SW480 (cell line): ENCODE measurements at places on chromosomes 7 and 10.

GRCh38 chr7:157654350-157654749 is 317.5 kb downstream of the DNAJB6 start:
- DNase-seq, result no peak

- no peak for DNase-seq
These were observed 630.4 kb upstream of the PFKP start for GRCh38 chr10:2436933-2437332.

GRCh38 chr10:119640384-119640783 is 10.8 kb upstream of the BAG3 start:
- DNase-seq, result no peak

- DNase-seq, result peak; percentile 18
These were observed 480.3 kb upstream of the C7orf33 start for GRCh38 chr7:148110097-148110868.

DNA sequence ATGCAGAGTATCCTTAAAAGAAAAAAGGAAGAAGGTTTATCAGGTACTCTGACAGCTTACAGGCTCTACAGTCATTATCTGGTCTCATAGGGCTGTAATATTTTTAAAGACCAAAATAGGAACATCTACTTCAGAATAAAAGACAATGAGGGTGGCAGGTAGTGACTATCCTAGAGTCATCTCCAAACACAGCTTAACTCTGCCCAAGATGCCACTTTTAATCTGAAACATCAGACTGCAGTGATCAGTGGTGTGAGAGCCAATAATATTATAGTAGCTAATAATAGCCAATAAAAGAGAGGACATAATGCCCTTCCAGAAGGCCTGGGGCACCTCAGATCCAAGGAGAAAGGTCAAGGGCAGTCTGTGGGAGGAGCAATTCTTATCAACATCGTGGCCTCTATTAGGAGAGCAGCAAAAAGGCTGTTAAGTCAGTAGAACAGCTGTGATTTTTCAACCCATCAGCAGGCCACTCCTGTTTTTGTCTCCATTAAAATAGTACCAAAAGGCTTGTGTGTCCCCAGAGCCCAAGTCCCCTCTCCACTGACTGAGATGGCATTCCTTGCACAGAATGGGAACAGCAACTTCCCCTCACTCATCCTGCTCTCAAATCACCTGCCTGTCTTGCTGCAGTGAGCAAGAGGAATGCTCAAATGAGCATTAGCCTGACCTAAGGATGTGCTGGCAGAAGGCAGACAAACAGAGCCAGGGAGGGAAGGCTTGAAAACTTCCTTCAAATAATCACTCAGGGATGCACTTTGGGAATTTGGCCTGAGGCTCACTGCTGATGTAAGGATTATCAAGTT is 20.7 kb upstream of the SPOCK2 start:
- DNase-seq, result no peak

DNA sequence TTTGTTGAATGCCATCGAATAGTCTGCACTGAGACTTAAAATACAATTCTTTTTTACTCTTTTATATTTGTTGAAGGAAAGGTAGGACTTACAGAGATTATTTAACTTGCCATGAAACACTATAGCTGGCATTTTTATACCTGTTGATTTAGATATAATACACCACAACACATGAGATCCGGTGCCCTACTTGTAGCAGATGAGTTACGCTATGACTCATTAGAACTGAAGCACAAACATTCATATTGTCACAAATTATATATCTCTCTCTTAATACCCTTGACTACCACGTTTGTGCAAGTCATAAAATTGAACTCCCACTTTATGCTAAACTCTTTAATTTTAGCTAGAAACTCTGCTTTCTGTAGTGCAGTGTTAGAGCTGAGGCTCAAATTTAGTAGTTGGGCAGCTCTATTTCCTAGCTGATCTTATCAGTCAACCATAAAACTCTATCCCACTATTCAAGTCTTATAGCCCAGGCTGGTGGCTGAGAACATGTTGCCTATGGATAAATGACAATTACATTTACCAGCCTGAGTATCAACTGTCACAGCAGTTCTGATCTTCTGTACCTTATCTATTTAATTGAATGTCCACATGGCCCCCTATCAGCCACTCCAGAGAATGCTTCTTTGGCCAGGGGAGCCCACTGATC is 137.4 kb upstream of the SEMA3D start:
- DNase-seq, result no peak

- DNase-seq, result no peak
These were observed 506.1 kb upstream of the FZD8 start for GRCh38 chr10:36148207-36148606.

DNA sequence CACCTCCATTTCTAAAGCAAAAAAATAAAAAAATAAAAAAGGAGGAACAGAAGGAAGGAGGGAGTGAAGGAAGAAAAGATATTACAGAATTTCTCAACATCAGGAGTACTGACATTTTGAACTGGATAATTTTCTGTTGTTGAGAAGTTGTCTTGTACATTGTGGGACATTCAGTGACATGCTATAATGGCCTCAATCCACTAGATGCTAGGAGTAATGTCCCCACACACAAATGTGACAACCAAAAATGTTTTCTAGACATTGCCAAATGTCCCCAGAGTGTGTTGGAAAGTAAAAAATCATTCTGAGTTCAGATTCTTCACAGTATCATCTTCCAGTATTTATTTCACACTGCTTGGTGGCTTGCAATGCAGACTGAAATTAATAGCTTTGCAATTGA is 6.5 kb downstream of the ZNF438 start:
- DNase-seq, result no peak

DNA sequence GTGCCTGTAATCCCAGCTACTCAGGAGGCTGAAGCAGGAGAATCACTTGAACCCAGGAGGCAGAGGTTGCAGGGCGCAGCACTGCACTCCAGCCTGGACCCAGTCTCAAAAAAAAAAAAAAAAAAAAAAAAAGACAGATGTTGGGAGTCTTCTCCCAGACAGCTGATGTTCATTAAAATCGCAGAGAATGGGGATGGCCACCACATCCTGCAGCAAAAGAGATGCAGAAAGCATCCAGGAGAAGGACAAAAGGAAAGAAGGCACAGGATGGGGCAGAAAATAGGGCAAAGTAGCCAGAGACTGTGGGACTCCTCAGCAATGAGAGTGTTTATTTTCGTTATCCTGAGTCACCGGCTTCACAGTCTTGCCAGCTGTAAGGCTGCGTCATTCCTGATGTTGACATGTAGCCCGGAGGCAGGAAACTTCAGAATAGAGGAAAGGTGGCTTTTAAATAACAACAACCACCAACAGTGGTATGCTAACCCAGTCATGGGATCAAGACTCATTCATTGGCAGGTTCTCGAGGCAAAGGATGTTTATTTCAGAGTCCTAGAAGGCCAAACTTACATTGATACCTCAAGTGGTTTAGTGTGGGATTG is 149.5 kb upstream of the SVIL start:
- DNase-seq, result peak; percentile 16

GRCh38 chr7:54664235-54665228 is 94.5 kb downstream of the SEC61G start:
- peak; percentile 84 for DNase-seq

DNA sequence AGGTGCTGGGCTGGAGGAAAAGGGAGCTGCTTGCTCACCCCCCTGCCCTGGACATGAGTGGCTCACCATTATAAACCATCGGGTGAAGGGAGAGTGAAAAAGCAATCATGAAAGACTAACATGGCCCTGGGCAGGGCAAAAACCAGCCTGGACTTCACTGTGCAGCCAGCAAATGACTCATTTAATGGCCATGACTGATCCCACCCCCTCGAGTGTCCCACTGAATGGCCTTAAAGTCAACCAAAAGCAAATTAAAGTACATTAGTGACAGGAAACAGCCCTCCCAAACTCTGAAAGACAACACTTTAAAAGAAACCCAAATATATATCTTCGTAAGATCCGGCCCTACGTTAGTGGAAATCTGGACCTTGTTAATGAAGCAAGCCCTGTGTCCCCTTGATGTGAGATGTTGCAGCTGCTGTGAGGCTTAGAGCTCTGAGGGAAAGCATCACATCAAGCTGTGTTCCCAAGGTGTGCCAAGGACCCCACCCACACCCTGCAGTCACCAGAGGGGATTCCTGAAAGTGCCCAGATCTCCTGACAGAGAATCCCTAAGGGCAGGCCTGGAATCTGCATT is 31.2 kb downstream of the ADCYAP1R1 start:
- no peak for DNase-seq

GRCh38 chr7:51645702-51646298 is 329.2 kb upstream of the COBL start:
- DNase-seq, result no peak

DNA sequence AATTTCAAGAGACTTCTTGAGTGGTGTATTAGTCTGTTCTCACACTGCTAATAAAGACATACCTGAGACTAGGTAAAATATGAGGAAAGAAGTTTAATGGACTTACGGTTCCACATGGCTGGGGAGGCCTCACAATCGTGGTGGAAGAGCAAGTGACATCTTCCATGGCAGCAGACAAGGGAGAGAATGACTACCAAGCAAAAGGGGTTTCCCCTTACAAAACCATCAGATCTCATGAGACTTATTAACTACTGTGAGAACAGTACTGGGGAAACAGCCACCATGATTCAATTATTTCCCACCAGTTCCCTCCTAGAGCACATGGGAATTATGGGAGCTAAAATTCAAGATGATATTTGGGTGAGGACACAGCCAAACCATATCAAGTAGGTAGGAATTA is 150.5 kb downstream of the PCDH15 start:
- no peak for DNase-seq

GRCh38 chr10:89789188-89789877 is 87.9 kb downstream of the KIF20B start:
- DNase-seq, result peak; percentile 2

DNA sequence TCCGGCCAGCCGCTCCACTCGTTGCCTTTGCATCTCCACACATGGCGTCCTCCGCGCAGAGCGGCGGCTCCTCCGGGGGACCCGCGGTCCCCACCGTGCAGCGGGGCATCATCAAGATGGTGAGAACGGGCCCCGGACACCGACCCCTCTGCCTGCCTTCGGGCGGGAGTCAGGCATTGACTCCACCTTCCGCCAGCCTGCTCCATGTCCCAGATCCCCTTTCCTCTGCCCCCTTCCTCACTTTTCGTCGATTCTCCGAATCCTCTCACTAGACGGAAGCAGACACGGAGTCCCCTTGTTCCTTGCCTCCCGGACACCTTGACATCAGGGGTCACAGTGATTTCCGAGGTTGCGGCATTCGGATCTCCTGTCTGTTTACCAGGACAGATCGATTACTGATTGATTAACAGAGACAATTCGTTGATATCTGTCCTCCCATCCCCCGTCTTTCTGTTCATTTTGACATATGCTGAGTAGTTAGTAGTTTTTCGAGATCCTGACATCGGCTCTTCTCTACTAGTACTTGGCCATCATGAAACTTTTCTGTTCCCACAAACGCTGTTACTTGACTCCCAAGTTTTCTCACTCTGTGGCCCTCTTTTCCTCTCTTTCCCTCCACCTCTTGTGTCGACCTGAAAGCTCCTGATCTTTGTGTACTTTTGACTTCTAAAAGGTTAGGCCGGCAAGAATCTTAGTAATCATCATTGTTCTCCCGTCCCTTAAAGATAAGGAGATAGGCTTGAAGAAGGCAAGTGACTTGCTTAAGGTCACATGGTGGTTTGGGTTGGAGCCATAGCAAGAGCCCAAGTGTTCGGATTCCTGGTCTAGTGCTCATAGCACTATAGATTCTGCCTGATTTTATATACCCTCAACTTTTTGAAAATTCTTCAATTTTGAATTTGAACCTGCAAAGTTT is 597 bp downstream of the SND1 start:
- DNase-seq, result no peak

- DNase-seq, result peak; percentile 63
These were observed 57.5 kb upstream of the CHCHD3 start for GRCh38 chr7:133139350-133139749.

DNA sequence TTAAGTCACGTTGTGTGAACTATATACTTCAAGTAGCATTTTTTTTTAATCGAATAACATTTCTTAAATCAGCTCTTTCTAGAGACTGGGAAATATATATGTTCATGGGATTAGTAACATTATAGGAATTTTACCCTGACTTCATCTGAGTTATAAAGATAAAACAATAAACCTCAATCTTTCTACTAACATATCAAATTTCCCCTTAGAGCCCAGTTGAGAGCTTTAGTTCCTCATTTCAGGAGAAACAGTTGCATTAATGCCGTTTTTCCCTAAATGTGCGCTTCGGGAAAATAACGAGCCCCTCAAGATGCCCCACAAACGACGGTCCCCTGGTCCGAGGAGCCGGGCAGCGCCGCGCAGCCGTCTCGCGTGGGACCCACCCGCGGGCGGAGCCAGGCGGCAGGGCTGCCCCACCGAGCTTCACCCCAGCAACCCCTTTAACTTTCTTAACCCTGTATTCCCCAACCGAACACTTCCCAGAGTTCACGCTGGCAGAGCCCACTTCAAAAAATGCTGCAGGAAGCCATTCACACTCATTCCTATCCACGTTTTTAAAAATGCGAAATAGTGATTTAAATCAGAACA is 152.5 kb upstream of the YAE1 start:
- no peak for DNase-seq

- no peak for DNase-seq
These were observed 302 bp upstream of the EN2 start for GRCh38 chr7:155457544-155458110.

DNA sequence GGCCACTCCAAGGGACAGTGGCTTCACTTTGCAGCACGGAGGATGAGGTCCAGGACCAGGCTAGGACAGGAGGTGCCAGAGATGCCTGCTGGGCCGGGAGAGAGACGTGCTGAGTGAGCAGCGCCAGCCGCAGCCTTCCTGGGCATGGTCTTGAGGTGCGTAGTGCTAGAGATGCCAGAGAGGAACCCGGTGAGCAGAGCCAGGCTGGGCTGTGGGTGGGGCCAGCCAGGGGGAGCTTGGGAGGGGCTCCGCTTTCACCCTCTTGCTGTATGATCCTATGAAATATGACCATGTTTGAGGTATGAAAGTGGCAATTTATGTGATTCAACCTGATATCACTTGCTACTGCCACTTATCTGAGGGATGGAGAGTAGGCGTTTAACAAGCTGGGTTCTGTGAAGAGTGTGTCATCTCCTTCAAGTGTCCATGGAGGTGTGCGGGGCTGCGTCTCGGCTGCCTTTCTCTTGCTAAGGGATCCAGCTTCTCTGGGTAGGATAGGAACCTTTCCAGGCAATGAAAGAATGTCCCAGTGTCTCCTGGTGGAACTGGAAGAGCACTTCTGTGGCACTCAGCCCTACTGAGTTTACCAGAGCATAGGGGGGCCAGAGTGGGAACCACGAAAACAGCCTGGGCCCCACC is 518.4 kb upstream of the FOXK1 start:
- no peak for DNase-seq

DNA sequence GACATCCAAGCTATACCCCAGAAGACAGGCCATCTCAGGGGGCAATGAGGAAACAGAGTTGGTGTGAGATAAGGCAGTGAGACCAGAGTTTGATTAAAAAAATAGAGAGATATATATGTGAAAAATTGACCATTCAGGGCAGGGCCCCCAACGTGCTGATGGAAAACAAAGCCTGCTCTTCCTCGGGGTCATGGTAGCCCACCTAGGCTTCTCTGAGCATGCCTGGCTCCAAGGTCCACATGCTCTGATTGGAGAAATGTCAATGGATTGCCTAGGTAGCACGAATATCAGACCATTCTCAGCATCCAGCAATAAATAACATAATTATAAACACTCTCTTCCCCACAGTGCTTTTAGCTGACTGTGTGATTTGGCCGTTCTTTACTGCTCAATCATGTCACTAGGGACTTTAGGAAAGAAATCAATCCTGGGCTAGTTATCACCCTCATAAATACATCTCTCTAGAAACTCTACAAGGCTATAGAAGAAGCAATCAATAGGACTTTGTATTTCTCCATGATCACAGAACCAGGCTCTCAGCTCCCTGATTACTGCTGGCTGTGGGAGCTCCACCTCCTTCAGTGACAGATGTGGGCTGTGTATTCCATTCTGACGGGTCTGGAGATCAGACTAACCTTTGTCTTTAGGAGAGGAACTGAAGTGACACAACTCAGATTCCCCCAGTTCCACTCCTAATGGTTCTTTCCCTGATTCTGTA is 766.4 kb downstream of the GRID1 start:
- DNase-seq, result no peak
